ENCODE measurements at places on chromosomes 12 and 14.

- no peak for DNase-seq
These were observed 63.0 kb upstream of the BTG1 start for GRCh38 chr12:92208613-92209121.

GRCh38 chr14:35492569-35493014, 41.4 kb upstream of the INSM2 start:
- DNase-seq, result no peak

DNA sequence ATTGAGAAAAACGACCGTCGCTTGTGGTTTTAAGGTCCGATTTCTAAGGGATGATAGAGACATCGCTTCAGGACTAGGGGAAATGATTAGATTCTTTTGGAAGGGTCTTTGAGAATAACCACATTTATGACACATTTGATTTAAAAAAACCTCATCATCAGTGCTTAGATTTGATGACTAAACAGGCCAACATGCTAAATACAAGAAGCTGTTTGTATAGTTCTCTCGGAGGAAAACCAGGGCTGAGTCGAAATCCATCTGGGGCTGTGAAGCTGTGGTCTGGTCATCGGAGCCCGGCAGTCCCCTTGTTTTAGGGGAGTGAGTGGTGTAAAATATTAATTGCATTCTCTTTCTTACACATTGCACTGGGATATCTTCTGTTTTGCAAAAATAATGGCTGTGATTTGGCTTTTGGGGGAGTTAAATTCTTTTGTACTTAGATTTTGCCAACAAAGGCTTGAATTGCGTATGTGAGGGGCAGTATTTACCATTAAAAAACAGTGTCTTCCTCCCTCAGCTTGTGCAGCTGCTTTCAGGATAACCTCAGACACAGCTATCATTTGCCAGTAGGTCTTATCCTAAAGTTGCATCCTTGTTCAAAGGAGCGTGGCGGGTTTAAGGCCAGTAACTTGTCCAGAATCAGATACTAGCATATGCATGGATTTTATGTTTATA, 550 bp downstream of the GNG2 start:
- no peak for DNase-seq

DNA sequence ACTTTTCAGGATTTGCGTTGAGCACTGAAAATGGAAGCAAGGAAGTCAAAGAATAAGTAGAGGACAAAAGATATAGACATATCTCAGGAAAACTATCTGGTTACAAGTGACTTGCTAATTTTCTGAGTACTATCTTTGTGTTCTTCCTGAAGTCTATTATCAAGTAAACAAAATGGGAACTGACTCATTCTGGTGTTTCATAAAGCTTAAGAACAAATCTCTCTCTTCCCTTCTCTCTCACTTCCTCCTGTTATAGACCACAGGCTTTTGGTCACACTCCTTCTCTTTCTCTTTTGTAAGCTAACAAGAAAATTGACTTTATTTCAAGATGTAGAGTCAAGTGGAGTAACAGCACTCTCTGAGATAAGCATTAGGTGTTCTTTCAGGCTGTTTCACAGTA, 406.6 kb upstream of the SYT1 start:
- DNase-seq, result no peak

DNA sequence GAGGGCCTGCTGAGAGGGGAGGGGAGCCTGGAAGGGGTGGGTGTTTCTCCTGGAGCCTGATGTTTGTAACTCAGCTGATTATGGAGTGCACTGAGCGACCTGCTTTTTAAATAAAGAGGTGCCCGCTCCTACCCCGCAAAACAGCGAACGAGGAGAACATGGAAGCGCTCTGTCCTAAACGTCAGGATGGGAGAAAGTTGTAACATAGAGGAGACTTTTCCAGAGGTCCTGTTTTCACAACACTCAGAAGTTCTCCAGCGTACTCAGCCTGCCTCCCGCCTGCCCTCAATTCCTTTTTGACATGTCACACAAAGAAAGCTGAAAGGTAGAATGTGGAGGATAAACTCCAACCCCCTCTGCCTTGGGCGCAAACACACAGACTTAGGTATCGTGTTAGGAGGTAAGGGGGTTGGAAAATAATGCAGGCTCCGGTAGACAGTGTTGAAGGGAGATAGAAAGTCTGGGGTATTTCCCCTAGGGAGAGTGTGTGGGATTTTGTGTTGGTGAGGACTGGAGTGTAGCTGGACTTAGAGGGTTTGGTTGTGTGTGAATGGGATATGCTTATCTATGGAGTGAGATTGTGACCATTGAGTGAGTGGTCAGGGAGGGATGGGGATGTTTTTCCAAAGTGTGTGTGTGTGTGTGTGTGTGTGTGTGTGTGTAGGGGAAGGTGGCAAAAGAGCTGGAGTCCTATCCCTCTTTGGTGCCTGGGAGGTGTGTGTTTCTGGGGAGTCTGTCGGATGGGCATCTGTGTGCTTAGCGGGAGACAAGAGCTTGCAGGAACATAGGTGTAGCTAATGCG, 2.1 kb downstream of the NTF3 start:
- no peak for DNase-seq

DNA sequence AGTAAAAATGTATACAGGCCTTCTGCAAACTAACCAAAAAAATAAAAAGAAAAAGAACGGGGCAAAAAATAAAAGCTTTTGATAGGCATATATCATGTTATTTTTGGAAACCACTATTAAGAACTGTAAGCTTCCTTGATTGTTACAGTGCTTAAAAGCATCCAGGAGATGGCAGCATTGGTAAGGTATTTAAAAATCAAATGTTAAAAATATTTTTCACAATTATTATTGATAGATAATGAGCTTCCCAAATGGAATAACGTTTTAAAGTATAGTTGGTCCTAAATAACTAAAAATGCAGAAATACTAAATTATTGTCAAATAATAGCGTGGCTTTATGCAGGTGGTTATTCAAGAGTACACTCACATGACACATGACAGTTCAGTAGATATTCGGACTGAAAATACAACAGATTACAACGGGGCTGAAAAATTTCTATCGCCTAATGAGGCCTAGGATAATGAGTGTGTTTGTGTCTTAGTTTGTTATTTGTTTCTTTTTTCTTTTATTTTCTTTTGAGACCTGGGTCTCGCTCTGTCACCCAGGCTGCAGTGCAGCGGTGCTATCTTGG, 127.2 kb upstream of the ATF7IP start:
- DNase-seq, result no peak

DNA sequence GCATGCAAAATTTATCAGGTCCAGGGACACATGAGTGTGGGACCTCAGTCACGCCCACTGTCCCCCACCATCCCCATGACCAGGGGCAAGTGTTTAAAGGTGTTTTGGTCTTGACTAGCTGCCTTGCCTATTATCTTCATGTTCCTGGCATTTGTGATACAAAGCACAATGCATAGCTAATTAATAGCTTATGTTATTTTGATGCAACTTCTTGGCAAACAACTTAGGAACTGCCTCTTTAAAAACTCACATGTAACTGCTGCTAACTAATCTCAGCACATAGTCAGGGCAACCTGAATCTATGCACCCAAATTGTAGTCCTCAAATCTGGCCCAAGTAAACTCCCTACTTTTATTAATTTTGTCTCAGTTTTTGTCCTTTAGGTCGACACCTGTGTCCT, 7.4 kb upstream of the OR6J1 start:
- DNase-seq, result no peak

DNA sequence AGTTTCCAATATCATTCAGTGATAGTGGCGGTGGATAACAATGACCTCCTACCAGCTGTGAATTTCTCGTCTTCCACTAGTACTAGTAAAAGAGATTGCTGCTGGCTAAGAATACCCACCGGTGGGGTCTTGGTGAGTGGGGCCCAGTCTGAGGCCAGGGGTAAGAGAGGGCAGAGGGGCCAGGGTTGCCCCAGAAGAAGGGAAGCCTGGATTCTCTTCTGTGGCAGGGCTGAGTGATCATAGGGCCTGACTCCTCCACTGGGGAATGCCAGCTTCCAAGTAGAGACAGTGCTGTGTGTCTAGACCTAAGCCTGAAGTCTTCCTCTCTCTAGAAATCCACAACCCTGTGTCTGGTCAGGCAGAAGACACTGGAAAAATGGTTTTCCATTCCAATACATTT, 5.8 kb upstream of the TMEM63C start:
- no peak for DNase-seq

DNA sequence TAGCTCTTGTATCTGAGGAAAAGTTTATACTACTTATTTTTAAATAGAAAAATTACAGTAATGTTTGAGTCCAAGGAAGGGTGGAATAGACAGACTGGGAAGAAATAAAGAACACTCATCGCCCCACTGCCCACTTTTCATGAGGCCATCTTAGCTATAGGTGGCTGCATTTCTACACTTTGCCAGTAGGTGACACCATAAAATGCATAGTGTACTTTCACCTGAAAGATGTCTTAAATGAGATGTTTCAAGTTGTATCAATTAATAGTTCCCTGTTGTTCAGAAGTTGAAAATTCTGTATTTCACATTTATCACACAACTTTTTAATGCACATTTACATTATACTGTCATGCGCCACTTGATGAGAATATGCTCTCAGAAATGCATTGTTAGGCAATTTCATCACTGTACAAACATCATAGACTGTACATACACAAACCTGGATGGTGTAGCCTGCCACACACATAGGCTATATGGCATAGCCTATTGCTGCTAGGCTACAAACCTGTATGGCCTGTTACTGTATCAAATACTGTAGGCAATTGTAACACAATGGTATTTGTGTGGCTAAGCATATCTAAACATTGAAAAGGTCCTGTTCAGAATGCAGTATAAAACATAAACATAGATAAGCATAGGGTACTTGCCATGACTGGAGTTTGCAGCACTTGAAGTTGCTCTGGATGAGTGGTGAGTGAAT, 27.6 kb downstream of the PMCH start:
- no peak for DNase-seq

DNA sequence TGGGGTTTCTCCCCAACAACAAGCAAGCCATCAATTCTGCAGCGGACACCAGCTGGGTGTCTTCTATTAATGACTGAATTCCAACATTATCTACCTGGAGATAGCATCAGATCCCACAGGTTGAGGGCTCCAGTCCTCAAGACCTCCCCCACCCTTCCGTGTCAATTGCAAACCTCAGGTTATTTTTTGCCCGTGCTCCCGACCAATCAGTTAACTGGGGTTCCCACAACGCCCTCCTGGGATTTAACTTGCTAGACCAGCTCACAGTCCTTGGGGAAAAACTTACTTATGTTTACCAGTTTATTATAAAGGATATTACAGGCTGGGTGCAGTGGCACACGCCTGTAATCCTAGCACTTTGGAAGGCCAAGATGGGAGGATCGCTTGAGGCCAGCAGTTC, 9.7 kb downstream of the DICER1 start:
- DNase-seq, result no peak
